ENCODE measurements at places on chromosomes 7 and 10.

DNA sequence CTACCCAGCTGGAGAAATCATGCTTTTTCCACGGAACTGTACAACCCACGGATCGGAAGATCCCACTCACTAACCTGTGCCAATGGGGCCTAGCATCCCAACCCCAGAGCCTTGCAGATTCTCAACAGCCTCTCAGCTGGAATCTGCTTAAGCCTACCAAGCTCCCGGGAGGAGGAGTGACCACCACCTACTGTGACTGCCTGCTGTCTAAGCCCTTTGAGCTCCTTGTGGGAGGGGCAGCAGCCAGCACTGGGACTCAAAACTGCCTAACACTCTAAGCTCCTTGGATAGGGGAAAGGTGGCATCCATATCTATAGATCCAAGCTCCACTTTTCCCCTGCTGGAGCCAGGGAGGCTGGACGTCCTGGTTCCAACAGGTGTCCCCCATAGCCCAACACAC, 254.4 kb upstream of the CNTNAP2 start:
- no peak for DNase-seq

DNA sequence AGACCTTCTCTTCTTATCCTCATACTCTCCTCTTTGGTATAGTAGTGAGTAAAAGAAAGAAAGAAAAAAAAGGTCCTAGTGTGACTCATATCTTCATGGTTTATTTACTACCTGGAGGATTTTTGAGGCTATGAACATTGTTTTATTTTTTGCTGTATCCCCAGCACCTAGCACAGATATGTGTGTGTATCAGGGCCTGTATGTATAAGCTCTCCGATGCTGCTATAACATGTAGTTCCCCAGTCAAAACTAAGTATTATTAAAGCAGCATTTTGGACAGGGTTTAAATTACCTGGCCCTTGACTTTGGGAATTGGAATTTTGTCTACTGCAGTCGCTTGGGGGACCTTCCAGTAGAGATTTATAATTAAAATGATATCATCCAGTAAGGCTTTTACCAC, 46.3 kb downstream of the PYROXD2 start:
- DNase-seq = no peak

DNA sequence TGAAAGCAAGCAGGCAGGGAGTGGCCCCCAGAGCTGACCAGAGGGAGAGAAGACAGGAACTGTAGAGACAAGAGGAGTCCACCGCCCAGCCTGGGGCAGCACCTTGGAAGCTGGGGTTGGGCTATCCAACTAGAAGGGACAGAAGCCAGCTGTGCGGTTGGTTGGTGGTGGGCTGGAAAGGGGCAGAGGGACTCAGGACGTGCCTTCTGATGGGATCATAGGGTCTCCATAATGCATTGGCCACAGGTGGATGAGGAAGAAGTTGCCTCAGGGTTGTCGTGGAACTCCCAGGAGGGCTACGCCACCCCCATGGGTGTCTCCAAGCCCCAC, 114.0 kb upstream of the RET start:
- peak; percentile 6 for DNase-seq

DNA sequence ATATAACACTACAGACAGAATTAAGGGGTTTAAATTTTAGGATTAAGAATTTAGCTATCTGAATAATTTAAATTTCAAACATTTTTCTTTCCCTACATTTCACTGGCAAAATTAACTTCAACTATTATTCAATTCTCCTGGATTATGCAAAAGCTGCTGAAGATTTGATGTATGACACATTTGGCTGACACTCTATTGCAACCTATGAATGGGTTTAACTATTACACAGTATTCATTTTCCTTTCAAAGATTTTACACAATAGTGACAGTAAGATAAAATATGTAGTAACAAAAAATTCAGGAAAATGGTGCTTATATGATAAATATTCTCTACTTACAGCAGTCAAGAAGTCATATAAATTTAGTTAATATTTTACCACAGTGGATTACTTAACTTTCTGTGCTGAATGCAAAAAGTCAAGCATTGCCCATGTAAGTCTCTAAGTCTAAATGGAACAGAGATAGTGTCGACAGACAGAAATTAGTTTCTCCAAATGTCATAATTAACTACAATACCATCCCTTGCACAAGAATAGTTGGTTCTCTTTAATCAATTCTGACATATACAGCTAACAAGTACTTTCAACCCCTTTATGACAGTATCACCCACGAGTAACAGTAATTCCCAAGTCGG, 194.1 kb upstream of the FRMD4A start:
- no peak for DNase-seq

- no peak for DNase-seq
Measured at GRCh38 chr7:44622342-44623151, 16.1 kb downstream of the OGDH start.

- DNase-seq = no peak
Measured at GRCh38 chr7:40836218-40836617, 701.4 kb downstream of the SUGCT start.

DNA sequence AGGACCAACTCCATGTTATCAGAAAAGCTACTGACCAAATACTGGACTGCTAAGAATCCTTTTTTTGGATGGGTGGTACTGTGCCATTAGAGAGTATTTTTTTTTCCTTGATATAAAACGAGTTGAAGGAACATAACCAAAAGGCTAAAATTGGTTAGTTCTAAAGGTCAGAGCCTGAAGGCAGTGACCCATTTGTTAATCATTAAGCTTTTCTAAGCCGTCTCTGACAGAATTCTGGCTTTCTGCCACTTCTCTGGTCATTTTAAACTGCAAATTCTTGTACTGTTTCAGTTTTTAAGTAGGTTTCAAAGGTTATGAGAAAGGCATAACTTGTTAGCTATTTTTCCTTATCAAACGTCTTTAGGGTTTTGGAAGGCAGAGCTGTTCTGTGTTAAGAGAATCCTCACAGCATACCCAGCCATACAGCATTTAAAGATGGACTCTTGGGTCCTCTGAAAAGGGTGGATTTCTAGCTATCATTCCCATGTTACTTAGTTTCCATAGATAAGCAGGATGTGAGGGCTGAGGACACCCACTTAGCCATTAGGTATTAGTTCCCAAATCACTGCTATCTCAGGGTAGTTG, 196.8 kb downstream of the RNLS start:
- DNase-seq = no peak

DNA sequence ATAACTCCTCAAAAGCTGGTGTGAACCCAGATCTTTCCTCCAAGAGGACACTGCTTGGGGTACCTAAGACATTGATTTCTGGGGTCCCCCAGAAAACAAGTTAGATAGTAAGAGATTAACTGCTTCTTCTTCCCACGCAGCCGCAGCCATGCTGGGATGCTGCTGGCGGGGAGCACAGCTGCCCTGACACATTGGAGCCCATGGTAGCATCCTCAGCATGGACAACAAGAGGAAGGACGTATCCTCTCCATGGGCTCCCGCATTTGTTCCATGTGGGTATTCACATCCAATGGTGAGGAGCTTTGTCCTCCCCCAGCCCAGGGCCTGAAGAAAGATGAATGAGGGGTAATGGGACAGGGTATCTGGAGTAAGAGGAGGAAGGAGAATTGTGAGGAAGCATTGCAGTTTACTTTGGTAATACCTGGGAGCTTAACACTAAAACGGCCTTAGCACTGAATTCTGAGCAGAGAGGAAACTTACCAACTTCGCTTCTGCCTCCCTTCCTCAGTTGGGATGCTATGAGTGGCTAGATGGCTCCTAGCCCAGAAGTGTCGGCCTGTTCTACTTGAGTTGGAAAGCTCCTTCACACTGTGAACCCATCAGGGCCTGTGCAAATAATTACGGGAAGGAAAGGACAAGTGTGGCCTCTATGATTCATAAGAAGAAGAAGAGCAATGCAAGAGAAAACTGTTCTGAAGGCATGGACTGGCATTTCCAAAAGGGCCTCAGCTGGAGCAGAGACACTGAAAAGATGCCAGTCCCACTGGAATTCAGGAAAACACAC, 43.9 kb downstream of the C10orf120 start:
- no peak for DNase-seq

GRCh38 chr10:54441275-54441674, 359.8 kb downstream of the PCDH15 start:
- DNase-seq = no peak

DNA sequence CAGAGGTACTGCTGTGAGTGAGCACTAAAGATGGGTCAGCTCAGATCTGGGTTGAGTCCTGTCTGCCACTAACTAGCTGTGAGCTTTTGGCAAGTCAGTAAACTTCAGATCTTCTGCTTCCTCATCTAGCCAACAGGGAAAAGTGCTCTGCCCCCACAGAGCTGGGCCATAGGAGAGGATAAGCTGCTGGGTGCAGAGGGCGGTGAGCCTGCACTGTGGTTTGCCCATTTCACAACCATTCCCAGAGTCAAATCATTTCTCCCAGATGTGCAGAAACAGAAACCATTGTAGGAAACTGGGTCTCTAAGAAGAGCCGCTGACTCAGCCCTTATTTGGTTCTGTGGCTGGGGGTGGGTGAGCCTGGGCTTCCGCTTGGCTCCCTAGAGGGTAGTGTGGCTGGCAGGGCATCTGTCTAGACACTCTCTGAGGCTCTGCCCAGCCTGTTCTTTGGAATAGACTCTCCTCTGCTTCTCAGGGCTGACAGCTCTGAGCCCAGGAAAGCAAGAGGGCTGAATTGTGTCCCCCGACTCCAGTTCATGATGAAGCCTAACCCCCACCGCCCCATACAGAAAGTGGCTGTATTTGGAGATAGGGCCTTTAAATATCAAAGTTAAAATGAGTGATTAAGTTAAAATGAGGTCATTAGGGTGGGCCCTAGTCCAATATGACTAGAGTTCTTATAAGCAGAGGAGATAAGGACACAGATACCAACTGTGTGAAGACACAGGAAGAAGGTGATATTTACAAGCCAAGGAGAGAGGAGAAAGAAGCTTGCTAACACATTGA, 29.5 kb upstream of the ARHGAP22 start:
- DNase-seq = no peak

GRCh38 chr10:128660726-128661125, 534.5 kb upstream of the MKI67 start:
- DNase-seq = no peak

GRCh38 chr7:47188653-47189315, 393.1 kb downstream of the TNS3 start:
- no peak for DNase-seq

- no peak for DNase-seq
Measured at GRCh38 chr10:128854963-128855362, 612.1 kb upstream of the MGMT start.

DNA sequence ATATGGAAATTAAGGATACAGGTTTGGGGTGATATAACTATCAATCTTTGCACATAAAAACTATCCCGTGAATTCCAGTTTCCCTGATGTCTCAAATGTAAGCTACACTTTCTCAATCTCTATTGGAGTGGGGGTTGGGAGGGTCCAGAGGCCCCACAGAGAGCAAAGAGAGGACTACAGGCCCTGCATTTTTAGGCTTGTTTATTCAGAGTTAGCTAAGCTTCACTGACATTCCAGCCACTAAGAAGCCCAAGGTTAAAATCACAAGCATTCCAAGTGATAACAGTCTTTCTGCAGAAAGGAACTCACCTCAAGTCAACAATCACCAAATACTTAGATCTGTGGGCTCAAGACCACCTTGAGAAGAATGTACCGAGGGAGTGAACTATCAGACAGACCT, 31.6 kb upstream of the LAMB1 start:
- DNase-seq = no peak

DNA sequence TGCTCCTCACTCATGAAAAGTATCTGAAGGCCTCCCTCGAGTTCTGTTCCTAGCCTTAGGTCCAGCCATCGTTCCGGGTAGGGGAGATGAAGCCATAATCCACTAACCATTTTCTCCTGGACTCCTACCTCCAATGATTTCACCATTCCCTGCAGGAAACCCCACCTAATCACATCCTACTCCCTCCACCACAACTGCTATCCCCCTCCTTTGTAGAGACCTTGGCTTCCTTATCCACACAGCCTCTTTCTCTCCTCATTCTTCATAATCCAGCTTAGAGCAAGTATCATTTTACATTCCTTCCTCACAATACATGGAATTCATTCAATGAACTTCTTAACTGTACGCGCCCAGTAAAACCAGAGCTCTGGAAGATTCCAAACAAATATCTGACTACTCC, 18.7 kb downstream of the HNRNPF start:
- DNase-seq = no peak

DNA sequence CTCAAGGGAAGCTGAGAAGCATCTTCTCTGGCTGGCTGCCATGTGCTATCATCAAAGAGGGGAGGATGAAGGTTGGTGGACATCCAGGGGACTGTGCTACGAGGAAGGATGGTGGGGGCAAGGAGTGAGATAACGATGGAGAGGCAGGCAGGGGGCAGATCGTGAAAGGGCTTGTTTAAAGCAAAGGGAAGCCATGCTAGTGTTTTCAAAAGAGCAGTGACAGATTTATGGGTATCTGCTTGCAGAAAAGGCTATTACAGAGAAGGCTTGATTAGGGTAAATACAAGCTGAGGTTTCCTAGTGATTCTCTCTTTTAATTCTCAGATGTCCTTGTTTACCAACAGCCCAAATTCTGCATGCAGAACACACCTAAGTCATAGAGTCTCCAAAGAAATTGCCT, 88.9 kb upstream of the MKX start:
- DNase-seq = no peak

DNA sequence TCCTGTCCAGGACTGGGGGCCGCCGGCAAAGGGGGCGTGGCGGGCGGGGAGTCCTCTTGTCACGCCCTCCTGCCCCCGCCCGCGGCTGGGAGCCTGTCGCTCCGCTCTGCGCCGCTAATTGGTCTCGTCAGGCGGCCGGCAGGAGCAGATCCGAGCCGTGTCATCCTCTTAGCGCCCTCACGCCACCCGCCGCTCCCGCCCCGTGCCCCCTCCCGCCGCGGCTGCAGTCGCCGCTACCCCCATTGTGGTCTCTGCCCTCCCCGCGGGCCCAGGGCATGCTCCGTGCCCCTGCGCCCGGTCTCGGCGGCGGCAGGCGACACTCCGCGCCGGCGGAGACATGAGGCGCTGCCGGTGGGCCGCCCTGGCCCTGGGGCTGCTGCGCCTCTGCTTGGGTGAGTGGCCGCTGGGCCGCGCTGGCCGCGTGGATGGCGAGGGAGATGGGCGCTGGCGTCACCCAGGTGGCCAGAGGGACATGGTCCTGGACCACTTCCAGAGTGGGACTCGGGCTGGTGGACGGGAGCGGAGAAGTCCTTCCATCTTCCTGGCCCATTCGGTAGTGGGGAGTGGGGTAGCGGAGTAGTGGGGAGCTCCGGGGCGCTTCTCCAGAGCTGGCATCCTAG, at the start of gene CDHR1:
Gene CDHR1, plus strand, starts transcription at position 114 of the 620 bp plus-strand sequence. Its CDS starts 224 bp downstream, at position 338.
- no peak for DNase-seq

GRCh38 chr10:110918269-110918642, 724 bp downstream of the BBIP1 start:
- DNase-seq = peak; percentile 70

- DNase-seq = no peak
Measured at GRCh38 chr7:73397521-73398281, 35.9 kb upstream of the FZD9 start.

- no peak for DNase-seq
Measured at GRCh38 chr10:9274206-9274755, 1219.8 kb downstream of the GATA3 start.

DNA sequence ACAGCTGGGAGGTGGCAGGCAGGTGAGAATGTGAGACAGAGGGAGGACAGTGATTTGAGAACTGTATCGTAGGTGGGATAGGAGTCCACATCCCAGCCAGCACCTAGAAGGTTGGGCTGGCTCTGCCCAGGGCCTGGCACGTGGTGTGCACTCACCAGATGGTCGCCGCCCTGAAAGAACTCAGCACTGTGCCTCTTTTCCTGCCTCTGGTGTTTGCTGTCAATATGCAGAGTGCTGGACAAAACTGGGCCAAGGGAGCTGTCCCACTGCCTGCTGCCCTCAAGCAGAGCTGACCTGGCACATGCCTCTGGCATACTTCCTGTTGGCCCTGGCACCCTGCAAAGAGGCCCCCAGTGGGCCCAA, 36.8 kb downstream of the CHST3 start:
- no peak for DNase-seq

Data from central memory CD8-positive, alpha-beta T cell (primary cell).